ENCODE measurements at places on chromosomes 11 and 22.

GRCh38 chr11:15621565-15621964 lies 506.8 kb downstream of the INSC start:
- DNase-seq, result no peak

- DNase-seq, result no peak
Measured at GRCh38 chr11:126510621-126511370, 155.3 kb downstream of the ST3GAL4 start.

- DNase-seq, result no peak
Measured at GRCh38 chr11:47451990-47452389, 3.1 kb upstream of the RAPSN start.

DNA sequence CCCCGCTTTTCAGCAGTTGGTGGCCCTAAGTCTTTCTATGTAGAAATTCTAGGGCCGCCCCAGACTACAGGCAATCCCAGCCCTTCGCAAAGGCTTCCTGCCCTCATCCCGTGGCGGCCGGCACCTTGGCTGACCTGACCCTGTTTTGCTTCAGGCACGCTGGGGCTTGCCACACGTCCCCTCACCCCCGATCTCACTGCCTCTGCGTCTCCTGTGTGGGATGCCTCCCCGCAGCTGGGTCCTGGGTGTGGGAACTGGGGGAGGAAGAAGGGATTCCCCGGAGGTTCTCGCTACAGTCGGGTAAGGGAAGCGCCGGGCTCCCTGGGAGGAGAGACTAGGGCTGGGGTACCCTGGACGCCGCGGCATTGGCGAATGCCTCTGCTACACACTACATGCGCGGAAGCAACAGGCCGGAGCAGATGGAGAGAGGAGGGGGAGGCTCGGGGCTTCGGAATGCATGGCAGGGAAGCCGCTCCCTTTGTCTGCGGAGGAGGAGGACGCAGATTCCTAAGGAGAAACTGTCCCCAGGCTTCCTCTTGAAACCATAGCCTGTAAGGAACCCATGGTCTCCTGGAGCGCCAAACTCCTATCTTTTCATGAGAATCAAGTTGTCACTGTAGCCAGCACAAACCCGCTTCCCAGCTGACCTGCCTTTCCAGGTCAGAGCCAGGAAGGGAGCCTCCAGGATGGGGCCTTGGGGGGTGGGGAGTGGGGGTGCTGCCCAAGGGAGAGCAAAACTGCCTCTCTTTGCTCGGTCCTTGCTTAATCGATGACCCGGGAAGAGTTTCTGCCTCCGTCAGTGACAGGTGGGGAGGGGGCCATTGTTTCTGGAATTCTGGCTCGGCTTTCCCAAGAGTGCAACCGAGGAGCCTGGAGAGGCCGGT lies 1.4 kb downstream of the DTX4 start:
- DNase-seq, result no peak

DNA sequence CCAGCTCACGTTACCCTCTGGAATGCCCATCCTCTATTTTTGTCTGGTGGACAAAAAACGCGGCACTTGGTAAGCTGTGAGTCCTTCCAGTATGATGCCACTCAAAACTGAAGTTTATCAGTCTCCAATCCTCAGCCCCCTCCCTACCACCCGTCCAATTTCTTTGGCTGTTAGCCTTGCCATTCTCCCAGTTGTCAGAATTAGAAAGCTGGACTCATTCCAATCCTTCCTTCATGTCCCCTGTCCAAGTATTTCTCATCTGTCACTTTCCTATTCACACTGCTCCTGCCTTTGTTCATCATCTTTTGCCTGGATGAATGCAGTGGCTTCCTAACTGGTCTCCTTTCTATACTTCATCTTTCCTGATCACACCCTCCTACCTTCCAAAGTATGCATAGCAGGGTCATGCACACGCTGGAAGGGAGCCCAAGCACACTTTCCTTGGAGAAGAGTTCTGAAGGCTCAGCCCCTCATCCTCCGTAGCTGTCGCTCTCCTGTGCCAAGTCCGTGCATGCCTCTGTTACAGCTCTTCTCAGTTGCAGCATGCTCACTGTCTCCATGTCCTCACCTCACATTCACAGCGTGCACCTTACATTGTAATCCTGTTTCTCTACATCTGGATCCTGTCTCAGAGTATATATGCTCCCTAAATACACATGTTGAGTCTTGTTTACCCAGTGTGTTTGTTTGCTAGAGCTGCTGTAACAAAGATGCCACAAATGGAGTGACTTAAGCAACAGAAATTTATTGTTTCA lies 19.4 kb downstream of the APLP2 start:
- DNase-seq, result no peak

DNA sequence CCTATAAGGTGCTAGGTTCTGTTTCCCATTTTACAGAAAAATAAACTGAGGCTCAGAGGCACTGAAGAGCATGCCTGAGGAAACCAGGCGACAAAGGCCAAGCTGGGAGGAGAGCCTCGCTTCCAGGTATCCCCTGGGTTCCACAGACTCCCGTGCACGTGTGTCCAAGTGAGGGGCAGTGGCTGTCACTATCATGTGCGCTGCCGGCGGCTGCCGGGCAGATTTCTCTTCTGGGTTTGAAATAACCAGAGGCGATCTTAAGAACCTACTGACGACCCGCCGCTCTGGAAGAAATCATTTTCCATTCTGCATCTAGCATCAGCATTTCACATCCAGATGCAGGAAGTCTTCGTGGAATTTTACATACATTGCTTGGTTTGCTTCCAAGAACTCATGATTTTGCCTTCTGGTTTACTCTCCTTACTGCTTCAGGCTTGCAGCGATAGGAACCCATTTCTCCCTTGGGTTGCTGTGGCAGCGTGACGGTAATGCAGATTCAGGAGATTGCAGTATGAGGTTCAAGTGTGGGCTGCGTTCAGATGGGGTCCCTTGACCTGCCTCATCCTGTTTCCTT lies 28.6 kb downstream of the ARHGAP8 start:
- no peak for DNase-seq

DNA sequence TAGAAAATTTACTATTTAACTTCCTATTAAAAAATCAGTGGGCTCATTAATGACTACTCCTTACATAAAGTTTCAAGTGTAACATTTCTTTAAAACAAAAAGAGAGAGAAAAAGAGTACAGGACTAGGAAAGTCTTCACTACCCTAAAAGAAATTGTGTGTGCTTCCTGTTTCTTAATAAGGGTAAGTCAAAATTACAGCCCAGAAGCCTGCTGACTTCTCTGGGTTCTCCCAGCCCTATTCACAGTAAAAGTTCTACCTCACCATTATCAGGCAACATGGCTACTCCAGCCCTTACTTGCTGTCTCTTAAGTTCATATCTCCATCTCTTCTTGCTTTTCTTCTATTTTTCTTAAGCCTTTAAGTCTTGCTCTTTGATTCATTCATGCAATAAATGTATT lies 20.3 kb upstream of the ZC3H12C start:
- DNase-seq, result no peak

- peak; percentile 66 for DNase-seq
Measured at GRCh38 chr22:33519071-33519973, 401.0 kb downstream of the LARGE1 start.

GRCh38 chr11:65298131-65298535 lies 16.5 kb upstream of the CDC42EP2 start:
- no peak for DNase-seq

DNA sequence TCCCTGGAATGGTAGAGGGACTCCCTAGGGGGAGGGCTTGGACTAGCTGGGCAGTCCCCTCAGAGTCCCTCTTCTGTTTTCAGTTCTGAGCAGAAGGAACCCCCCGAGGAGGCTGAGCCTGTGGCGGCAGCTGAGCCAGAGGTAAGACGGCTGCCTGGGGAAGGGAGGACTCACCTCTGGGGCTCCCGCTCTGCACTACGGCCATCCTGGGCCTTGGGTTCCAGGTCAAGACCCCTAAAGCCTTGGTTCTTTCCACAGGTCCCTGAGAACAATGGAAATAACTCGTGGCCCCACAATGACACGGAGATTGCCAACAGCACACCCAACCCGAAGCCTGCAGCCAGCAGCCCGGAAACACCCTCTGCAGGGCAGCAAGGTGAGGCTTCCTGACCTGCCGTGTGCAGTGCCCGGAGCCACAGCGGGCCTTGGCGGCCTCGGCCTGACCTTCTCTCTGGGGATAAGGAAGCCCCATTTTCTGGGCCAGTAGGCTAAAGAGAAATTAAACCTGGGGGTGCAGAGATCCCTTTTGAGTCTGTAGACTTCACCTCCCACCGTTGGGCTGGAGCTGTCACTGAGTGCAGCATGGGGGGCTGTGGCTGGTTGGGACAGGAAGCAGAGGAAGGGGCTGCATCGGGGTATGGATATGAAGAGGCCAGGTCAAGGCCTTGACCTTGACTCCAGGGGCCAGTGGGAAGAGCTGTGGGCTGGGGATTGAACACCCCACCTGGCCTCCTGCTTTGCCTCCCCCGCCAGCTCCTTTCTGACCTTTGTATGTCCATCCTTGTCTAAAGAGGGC lies 15.0 kb downstream of the INCENP start:
- no peak for DNase-seq

DNA sequence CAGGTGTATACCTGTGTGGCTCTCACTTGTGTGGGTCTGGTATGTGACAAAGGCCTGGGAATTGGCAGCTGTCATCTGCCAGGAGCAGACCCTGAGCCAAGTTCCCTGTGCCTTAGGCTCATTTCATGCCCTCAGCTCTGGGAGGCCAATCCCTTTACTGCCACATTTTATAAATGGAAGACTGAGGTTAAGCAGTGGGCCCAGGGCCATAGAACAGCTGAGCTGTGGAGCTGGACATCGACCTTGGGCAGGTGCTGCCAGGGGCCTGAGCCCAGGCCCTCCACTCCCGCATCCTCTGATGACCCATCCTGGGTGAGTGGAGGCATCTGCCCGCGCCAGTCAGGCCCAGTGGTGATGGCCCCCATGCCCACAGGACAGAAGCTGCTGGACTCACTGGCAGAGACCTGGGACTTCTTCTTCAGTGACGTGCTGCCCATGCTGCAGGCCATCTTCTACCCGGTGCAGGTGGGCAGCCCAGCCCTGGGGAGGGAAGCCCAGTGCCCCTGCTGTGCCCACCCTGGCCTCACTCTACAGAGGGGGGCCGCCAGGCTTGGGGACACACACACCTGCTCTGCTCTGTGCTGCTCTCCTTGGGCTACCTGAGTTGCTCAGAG lies 20.9 kb upstream of the ARHGAP8 start:
- no peak for DNase-seq

GRCh38 chr11:16909359-16910035 lies 104.7 kb downstream of the PLEKHA7 start:
- peak; percentile 54 for DNase-seq

GRCh38 chr11:62398011-62398994 lies 20.5 kb upstream of the SCGB1A1 start:
- no peak for DNase-seq

DNA sequence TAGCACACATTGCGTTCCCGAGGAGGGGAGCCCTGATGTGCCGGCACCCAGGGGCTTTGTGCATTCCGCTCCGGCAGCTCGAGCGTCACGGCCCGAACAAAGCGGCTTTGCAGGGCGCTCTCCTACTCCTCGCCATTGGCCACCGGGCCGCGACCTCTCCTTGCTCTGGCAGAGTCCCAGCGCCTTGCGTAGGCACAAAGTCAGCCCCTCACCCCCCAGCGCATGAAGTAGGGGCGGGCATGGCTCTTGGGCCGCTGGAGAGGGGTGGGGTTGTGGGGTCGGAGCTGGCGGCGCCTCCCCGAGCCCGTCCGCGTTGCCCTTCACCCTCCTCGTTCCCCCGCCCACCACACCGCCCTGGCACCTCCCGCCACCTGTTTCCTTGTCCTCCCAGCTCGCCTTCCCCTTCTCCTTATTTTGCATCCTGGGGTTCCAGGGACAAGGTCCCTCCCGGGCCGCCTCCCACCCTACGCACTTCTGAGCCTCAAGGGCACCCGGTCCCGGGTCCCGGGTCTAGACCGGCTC lies 753 bp upstream of the PPARA start:
- DNase-seq, result no peak

DNA sequence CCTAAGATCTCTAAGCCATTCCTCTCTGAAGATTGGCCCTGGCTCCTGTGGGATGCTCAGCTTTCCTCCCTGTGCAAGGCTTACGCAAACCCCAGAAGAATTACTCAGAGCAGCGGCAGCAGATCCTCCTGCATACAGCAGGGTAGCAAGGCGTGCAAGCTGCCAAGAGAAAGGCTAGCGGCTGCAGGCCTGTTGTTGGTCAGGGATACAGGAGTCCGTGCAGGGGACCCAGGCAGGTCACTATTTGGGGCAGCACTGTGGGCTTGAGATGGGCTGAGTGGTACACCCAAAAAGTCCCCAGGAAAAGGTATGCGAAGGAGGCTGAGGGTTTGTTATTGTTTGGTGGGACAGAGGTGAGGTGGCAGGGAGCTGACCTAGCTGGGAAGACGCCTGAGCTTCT lies 1.5 kb downstream of the GLB1L2 start:
- DNase-seq, result no peak

DNA sequence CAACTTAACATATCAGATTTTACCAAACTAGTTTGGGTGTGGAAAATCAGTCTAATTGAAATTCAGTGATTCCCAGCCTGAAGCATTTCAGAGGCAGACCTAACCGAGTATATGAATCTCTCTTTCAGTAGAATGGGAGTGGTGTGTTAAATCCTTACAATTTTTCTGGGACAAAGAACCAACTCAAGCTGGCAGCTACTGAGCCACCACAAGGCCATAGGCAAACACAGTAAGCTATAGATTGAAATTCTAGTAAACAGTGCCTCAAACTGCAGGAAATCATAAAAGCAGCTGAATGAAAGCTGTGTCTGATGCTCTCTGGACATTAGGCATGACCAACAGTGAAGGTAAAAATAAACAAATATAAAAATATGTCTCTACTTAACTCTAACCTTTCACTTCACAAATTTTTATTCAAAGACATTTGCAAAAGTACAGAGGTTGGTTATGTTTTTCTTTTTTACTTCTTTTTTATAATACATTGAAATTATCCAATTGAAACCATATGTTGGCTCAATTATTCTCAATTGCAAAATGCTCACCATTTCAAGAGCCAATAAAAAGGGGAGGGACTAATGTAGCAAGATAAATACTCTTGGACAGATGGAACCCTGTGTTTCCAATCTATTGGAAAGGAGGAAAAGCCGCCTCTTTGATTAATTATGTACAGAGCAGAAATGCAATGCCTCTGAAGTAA lies 35.8 kb upstream of the FIBIN start:
- DNase-seq, result no peak

DNA sequence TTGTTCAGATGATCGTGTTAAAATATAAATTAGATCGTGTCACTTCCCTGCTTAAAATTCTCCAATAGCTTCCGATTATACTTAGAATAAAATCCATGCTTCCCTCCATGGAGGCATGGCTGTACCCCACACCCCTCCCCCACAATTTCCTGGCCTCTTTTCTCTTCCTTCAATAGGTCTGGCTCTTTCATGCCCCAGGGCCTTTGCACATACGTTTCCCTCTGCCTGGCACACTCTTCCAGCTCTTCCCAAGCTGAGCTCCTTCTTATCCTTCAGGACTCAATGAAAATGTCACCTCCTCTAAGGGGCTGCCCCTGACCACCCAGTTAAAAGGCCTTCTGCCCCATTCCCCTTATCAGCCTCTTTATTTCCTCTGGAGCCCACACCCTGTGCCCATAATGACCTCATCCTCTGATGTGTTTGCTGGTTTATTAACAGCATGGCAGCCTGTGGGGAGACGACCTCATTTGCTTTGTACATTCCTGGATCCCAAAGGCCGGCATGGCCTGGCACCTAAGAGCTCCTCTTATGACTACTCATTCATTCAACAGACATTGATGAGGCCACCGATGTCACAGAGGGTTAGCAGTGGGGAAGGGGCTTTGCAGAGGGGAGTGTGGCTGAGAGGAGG lies 9.0 kb upstream of the FLRT1 start:
- no peak for DNase-seq
